Activated naive CD4-positive, alpha-beta T cell treated with anti-CD3 and anti-CD28 coated beads for 36 hours (primary cell): ENCODE measurements at places on chromosomes 4 and X. TPM values are rescaled to one million over a fixed set of nuclear protein-coding genes. Genes with fewer than 3 reads are reported as not detected.

SLC2A9 gene
- 0.43 TPM for total RNA-seq

BGN gene
- total RNA-seq, result not detected

DNA sequence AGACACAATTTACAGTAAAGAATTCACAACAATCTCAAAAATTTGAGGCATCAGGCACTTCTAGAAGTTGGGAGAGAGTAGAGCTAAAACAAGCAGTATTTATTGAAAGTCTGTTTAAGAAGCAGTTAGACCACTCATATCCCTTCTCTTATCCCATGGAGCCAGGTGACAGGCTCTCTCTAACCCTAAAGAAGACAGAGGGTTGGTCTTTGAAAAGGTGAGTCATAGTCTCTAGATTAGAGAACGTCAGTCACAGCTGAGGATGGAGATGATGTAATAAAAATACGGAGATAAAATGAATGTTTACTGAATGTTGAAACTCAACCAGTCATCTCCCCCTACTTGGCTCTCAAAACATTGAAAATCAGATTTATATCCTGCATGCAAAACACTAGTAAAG is 223.8 kb downstream of the CHIC2 start:
- DNase-seq, result no peak

DNA sequence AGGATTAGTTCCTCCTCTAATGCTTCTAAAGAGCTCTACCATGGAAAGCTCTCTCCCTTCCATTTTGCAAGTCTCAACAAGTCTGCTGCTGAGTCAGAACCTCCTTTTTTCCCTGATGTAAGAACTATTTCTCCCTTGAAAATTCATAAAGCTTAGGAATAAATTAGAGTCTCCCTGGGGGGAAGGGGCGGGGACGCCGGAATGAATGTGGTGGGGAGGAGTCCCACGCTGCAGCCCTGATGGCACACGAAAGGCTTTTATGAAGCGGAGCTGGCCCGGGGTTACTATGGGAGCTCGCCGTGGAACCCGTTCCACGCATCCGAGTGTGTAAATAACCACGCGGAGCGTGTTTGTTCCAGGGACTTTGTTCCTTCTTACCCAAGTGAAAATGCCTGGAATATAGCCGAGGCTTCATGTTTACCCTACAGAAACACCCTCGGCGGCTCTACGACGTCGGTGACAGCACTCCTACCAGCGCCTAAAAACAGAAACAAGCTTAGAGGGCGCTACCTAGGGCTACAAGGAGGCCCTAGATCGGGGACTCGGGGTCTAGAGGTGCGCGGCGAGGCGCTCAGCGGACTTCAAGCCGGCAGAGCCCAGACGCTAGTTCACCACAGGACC is 923 bp upstream of the CPEB2 start:
- DNase-seq, result peak; percentile 62

DNA sequence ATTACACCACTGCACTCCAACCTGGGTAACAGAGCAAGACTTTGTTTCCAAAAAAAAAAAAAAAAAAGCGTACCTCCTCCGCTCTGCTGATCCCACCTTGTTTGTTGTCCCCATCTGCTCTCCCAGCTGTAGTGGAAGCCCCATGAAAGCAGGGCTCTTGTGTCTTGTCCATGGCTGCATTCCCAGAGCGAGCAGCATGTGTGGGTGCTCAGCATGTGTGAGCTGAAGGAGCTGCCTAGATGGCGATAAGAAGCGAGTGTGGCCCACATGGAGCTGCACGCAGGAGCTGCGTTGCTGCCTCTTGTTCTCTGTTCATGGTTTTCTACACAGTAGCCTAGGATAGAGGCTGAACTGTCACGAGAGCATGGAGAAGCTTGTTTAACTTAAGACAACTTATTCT is 12.4 kb downstream of the NSD2 start:
- no peak for DNase-seq

GAGE1 gene
- not detected for total RNA-seq

DNA sequence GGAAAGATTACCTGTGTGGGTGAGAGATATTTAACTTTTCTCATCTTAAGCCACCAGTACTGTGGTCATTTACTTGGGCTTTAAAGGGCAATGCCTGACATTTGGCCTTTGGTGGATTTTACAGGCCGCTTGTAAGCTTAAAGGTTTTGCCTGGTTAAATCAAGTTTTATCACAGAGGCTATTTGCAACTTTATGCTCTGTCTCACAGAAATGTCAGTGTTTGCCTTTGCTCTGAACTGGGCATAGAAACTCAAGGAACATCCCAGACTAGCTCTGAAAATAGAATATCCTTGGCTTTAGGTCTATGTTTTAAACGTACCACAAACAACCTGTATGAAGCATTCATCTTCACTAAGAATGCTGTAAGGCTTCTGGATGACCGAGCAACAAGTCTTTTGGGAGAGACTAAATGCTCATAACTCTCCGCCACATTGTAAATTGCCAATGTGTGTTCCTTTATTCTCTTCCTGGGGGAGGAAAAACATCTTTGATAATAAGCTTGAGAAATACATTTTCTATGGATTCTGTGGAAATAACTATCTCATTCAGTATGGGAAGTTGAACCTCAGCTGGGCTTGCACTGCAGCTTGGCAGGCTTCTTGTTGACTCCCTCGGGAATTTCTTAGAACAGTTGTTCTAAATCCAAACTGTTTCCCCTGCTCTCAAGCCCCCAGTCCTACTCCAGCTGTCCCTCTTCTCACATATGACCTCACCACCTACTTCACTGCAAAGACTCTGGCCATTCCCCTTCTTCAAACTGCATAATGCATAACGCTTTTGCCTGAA is 105.8 kb upstream of the WDR44 start:
- no peak for DNase-seq

SASH3 gene
- 98.7 TPM for total RNA-seq

FRMPD4 gene
- not detected for total RNA-seq

DNA sequence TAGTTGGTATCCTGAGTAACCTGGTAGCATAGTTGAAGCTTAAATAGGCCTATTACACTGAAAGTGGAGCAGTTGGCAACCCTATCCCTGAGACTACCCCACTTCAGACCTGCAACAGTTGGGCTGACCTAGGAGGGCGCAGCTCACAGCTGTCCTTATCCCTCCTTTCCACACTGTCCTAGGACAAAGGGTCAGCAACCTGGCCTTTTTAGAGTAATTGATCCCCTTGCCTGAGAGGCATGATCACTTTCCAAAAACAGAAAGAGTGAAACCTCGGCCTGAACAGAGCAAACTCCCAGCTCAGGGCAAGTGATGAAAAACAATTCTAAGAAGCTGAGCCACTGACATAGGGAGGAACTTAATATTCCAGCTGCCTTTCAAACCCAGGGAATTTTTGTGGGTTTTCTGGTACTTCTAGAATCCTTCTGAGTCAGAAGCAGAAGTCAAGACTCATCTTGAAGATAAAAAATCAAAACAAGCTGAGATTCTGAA is 94.9 kb upstream of the MYOZ2 start:
- no peak for DNase-seq
